A549 treated with dexamethasone at 1 μM for 4 hours (cell line): ENCODE measurements at places on chromosomes 6 and 20. TPM values are rescaled to one million over a fixed set of nuclear protein-coding genes. Genes with fewer than 3 reads are reported as not detected.

Gene EYS
- total RNA-seq = 0.01 to 0.06 TPM in 2 of 5 replicates, not detected in the others

Gene PROKR2
- total RNA-seq = not detected in 5 replicates

Gene HAO1
- total RNA-seq = not detected in 5 replicates

Gene TRIM31
- total RNA-seq = 0.69 to 0.76 TPM (median 0.70 TPM) in 5 replicates

Gene OOEP
- not detected in 5 replicates for total RNA-seq

Gene IL20RA
- total RNA-seq = 0.02 to 0.12 TPM (median 0.07 TPM) in 5 replicates

Gene TMEM217
- 0.35 to 1.1 TPM (median 0.60 TPM) in 5 replicates for total RNA-seq

Gene NKX2-4
- 0.03 TPM in 1 of 5 replicates, not detected in the others for total RNA-seq

Gene ANGPT4
- total RNA-seq = 0.02 to 0.04 TPM (median 0.03 TPM) in 4 of 5 replicates, not detected in the other

Gene SLCO4A1
- total RNA-seq = 10.3 to 16.8 TPM (median 15.7 TPM) in 5 replicates

Gene CFAP61
- 0.21 to 0.48 TPM (median 0.40 TPM) in 5 replicates for total RNA-seq

Gene KIAA1755
- 0.13 to 0.26 TPM (median 0.18 TPM) in 5 replicates for total RNA-seq

Gene DCBLD1
- 21.9 to 26.9 TPM (median 24.3 TPM) in 5 replicates for total RNA-seq

Gene SCUBE3
- 0.05 to 0.11 TPM (median 0.06 TPM) in 5 replicates for total RNA-seq

Gene ANKEF1
- 5.3 to 7.6 TPM (median 6.4 TPM) in 5 replicates for total RNA-seq

Gene COQ3
- total RNA-seq = 9.3 to 13.3 TPM (median 10.7 TPM) in 5 replicates

Gene TBCC
- 14.8 to 16.7 TPM (median 16.0 TPM) in 5 replicates for total RNA-seq

Gene ULBP3
- total RNA-seq = 2.7 to 5.5 TPM (median 5.2 TPM) in 5 replicates

Gene C6orf15
- total RNA-seq = 0.07 TPM in 1 of 5 replicates, not detected in the others

Gene LY6G6D
- not detected in 5 replicates for total RNA-seq

Gene RAET1L
- total RNA-seq = 0.15 to 0.51 TPM (median 0.41 TPM) in 5 replicates

Gene SCGN
- total RNA-seq = 0.20 to 0.39 TPM (median 0.28 TPM) in 4 of 5 replicates, not detected in the other

Gene DOK5
- not detected in 5 replicates for total RNA-seq

Gene ECT2L
- not detected in 5 replicates for total RNA-seq

Gene PPIL1
- 42.6 to 46.2 TPM (median 45.0 TPM) in 5 replicates for total RNA-seq
